ENCODE measurements at places on chromosomes 6 and 20.

DNA sequence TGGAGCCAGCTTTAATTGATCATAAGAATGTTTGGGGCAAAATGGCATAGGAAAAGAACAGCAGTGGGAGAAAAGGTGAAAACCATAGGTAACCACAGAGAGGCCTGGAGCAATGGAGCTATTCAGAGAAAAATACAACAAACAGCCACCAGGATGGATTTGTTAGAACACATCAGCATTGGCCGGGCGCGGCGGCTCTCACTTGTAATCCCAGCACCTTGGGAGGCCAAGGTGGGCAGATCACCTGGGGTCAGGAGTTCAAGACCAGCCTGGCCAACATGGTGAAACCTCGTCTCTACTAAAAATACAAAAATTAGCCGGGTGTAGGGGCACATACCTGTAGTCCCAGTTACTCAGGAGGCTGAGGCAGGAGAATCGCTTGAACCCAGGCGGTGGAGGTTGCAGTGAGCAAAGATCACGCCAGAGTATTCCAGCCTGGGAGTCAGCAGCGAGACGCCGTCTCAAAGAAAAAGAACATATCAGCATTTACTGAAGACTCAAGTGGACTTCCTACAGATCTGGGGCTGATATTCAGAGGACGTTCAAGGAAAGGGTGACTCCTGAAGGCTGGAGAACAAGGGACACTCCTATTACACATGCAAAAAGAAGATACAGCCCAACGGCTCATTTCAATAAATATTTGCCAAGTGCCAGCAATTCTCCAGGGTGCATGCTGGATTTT lies 20.2 kb downstream of the SNHG17 start:
- no peak for DNase-seq

DNA sequence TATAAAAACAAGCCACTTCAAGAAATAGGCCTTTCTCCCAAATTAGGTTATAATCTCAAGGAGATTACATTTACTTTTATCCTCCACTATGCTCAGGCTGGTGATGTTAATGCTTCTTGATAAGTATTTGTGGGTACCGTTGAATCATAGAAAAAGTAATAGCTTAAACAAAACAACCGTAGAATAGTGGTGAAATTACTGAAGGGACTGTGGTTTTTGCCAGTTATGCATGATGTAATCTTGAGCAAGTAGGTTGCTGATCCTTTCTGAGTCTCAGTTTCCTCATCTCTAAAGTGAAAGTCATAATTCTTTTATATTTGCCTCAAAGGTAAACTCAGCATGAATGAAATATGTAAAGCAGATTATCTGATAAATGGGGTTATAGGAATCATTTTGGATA lies 187.3 kb upstream of the JAG1 start:
- peak; percentile 64 for DNase-seq

DNA sequence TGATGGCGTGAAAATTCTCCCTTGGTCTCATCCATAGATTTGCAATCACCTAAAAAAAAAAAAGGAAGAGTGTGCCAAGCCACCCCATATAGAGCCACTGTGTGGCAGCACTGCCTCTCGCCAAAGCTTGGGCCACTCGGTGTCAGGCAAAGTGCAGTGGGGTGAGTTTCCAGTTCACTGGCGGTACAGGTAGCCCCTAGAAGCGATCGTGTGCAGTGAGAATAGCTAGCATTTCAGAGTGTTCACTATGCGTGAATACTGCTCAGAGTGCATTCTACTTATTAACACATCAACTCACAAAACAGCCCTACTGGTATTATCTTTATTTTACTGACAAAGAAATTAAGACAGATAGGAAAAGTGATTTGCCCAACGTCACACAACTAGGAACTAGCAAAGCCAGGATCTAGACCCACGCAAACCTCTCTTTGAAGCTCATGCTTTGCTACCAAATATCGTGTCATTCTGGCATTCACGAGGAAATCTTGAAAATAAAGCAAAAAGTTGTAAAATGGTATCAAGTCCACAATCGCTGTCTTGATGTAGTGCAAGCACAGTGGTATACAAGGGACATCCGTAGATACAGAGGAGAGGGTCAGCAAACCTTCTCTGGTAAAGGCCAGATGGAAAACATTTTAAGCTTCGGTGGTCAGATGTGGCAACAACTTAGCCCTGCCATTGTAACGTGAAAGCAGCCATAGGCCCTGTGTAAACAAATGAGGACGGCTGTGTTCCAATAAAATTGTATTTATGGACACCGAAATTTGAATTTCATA lies 10.4 kb upstream of the GCNT2 start:
- no peak for DNase-seq

- no peak for DNase-seq
Observed at GRCh38 chr20:62374331-62375152, 7.4 kb upstream of the LAMA5 start.

- DNase-seq: no peak
Observed at GRCh38 chr20:4043796-4044195, 28.4 kb upstream of the RNF24 start.

- DNase-seq: no peak
Observed at GRCh38 chr20:44769481-44769863, 23.8 kb downstream of the KCNK15 start.

GRCh38 chr20:1383623-1384404 lies 9.0 kb downstream of the FKBP1A start:
- DNase-seq: no peak

DNA sequence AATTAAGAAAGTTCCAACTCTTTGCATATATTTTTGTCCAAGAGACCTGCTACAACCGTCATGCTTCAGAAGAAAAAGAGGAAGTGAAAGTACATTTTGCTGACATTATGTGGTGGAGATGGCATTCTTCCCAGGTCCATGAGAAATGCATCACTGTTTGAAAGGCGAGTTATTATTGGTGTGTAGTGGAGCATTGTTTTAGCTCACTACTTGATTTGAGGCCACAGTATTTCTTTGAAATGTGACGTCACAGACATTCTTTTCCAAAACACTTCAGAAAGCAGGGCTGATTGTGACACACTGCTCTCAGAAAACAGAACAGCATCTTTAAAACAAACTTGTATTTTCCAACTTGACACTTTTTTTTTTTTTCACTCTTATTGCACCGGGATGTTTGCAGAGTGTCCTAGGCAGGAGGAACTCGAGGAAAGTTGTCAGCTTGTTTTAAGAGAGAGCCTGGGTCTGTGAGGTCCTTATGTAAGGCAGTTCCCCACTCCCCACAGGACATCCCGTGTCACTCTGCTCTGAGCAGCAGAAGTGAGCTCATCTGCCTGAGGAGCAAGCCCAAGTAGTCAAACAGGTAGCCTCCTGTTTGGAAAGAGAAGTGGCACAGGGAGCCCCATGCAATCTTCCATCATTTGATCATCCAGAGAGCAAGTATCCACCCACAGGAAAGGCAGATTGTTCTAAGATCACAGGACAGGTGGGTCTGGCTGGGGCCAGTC lies 1.1 kb downstream of the SPTLC3 start:
- peak; percentile 73 for DNase-seq

GRCh38 chr20:11270566-11270965 lies 596.8 kb upstream of the JAG1 start:
- DNase-seq: no peak

DNA sequence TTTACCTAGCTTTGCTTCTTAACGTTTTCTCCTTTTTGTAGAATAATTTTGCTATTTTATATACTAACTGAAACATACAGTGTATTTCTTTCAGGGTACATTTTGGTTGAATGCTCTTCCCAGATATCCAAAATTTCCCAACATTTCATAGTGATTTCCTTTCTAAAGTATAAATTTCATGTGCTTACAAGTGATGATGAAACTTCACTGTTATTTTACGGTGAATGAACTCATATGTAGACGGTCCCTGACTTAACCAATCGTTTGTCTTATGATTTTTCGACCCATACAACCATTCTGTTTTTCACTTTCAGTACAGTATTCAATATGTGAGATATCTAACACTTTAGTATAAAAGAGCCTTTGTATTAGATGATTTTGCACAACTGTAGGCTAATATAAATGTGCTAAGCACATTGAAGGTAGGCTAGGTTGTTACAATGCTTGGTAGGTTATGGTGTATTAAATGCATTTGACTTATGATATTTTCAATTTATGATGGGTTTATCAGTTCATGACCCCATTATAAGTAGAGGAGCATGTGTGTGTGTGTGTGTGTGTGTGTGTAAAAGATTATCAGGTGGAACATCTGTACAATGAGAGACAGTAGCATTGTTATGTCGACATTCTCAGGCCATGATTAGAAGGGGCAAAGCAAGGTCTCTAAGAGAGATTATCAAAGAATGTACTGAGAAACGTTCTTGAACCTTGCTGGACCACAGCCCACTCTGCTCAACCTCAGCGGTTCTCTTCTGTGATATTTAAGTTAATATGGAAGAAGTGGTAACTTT lies 20.9 kb downstream of the HIVEP1 start:
- DNase-seq: no peak

DNA sequence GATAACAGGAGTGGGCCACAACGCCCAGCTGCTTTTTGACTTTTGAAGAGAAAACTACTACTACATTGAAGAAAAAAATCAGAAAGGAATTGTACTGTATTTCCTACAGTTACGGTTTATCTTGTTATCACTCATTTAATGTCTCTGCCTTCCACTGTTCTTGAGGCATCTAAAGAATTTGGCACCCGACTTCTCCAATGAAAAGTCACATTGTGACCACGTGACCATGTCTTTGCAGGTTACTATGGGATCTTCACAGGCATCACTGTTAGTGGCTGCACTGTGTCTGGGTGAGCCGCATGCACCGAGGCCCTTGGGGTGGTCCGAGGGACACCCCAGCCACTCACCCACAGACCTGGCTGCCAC lies 26.8 kb downstream of the RRBP1 start:
- DNase-seq: no peak

GRCh38 chr20:23116311-23117089 lies 30.4 kb upstream of the CD93 start:
- DNase-seq: no peak

GRCh38 chr6:136333824-136334464 lies 44.3 kb upstream of the BCLAF1 start:
- DNase-seq: no peak

GRCh38 chr20:19212821-19213502 lies 520 bp downstream of the SLC24A3 start:
- peak; percentile 12 for DNase-seq

GRCh38 chr6:6975459-6976111 lies 132.2 kb upstream of the RREB1 start:
- DNase-seq: no peak

DNA sequence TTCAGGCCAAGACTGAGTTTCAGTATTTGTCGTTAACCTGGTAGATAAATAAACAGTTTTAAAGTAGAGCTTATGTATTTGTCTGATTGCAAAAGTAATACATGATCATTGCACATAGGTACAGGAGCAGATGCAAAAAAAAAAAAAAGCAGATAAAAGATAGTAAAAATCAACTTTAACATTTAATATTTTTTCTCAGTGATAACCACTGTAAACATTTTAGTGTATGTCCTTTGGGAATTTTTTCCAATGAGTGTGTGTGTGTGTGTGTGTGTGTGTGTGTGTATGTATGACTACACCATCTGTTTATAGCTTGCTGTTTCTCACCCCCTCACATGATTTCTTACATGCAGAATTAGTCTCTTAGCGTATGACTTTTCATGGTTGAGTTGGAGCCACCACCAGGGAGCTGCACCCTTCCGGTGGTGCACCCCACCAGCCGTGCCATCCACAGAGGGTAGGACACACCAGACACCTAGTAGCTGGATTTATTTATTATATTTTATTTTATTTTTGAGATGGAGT lies 26.3 kb downstream of the WRNIP1 start:
- no peak for DNase-seq

DNA sequence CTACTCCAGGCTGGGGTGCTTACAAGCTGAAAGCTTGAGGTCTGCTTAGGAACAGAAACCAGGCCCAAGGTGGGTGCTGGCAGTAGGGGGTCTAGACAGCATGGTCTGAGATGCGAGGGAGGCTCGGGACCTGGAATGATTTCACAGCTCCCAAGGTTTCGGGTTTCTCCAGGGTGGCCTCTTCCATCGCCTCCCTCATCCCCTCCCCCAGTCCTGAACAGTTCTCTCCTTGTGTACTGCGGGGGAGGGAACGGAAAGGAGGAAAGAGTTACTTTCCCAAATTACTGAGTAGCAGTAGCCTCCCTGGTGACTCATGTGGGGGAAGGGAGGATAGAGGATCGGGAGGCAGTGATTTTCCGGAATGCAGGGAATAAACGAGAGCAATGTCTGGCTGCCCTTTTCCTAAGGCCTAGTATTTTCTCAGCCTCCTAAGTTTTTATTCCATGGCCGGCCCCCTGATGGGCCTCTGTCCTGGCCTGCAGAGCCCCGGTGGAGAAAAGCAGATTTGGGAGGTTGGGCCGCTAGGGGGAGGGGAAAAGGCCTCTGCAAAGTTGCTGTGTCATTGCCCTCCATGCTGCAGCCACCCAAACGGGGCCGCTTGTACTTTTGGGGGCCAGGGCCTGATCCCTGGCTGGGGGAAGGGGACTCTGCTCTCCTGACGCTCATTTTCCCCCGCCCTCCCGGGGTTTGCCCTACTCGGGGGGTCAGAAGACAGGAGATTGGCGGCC lies 1.5 kb downstream of the BRD2 start:
- peak; percentile 94 for DNase-seq

- no peak for DNase-seq
Observed at GRCh38 chr6:35733633-35734032, 3.2 kb upstream of the ARMC12 start.

DNA sequence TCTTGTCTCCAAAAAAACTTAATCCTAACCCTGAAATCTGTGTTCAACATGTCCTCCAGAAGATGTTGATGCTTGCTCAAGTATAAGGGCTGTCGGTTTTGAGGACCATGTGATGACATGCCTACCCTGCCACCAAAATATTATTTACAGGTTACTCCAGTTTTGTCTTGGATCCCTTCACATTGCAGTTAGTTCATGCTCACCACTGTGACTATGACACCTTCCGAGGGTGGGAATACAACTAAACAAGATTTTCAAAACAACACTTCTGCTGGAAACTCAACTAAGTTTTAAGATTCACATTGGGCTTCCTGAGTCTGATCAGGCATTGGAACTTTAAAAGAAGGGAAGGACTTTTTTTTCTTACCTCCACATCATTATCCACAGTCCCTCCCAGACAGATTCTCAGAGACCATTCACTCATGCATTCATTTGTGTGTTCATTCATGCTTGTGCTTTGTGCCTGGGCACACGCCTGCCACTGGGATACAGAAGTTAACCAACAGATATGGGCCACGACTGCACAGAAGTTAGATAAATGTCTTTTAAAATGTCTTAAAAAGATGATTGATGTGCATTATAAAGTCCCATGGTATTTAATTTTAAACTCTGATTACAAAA lies 118.7 kb upstream of the GJE1 start:
- no peak for DNase-seq

- DNase-seq: no peak
Observed at GRCh38 chr20:49207076-49207475, 12.1 kb upstream of the DDX27 start.

DNA sequence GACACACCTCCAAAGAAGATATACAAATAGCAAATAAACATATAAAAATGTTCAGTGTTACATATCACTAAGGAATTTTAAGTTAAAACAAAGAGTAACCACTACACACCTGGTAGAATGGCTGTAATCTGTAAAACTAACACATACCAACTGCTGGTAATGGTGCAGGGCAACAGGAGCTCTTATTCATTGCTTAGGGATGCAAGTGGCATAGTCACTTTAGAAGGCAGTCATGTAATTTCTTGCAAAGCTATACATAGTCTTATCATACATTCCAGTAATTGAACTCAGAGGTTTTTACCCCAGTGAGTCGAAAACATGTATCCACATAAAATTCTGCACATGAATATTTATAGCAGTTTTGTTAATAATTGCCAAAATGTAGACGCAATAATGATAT lies 906.8 kb upstream of the CITED2 start:
- no peak for DNase-seq

Measured in AG09319 (cell line).